Mesendoderm (in vitro differentiated cells): ENCODE measurements at places on chromosomes 4 and X.

GRCh38 chrX:129642641-129643040, 12.1 kb downstream of the APLN start:
- no peak for DNase-seq
- no peaks in the 10 kb centered on the region for H3K36me3 ChIP-seq
- H3K4me1 ChIP-seq, result no peaks in the 10 kb centered on the region
- H3K27me3 ChIP-seq, result no peaks in the 10 kb centered on the region
- H3K27ac ChIP-seq, result no peak overlapping the region

- DNase-seq, result no peak
- H3K27ac ChIP-seq, result no peak overlapping the region
- H3K36me3 ChIP-seq, result no peaks in the 10 kb centered on the region
- H3K4me3 ChIP-seq, result no peak overlapping the region
- no peaks in the 10 kb centered on the region for H3K4me1 ChIP-seq
- no peaks in the 10 kb centered on the region for H3K27me3 ChIP-seq
These were observed 10.6 kb upstream of the CTSO start for GRCh38 chr4:155964016-155964891.

GRCh38 chrX:154840856-154841255, 6.4 kb upstream of the SMIM9 start:
- peak; percentile 42 for DNase-seq
- H3K4me1 ChIP-seq, result no peaks in the 10 kb centered on the region
- no peak overlapping the region for H3K4me3 ChIP-seq
- no peaks in the 10 kb centered on the region for H3K27me3 ChIP-seq
- no peaks in the 10 kb centered on the region for H3K36me3 ChIP-seq

GRCh38 chr4:48369771-48370170, 28.4 kb downstream of the SLAIN2 start:
- H3K27me3 ChIP-seq, result no peaks in the 10 kb centered on the region
- H3K4me1 ChIP-seq, result no peaks in the 10 kb centered on the region
- H3K27ac ChIP-seq, result no peak overlapping the region
- no peak for DNase-seq
- H3K36me3 ChIP-seq, result no peaks in the 10 kb centered on the region

GRCh38 chr4:37464373-37465128, 220.0 kb downstream of the NWD2 start:
- H3K27ac ChIP-seq, result no peak overlapping the region
- H3K4me1 ChIP-seq, result no peaks in the 10 kb centered on the region
- H3K27me3 ChIP-seq, result no peaks in the 10 kb centered on the region
- no peak overlapping the region for H3K4me3 ChIP-seq

DNA sequence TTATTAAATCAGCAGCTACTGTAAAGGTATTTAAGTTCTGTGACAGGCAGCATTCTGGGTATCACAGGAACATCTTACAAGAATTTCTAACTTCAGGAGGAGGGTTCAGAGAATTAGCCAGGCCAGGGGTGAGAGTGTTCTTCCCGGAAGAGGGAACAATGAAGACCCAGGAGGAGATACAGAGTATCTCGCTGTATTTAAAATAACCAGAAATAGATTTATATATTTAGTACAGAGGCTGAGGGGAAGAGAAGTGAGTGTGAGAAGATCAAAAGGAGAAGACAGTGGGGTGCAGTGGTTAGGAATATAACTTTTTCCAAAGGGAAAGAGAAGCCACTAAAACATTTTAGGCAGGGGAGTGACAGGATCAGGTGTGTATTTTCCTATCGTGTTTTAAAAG, 186.8 kb downstream of the RAPGEF2 start:
- DNase-seq, result no peak
- no peak overlapping the region for H3K4me3 ChIP-seq
- H3K27me3 ChIP-seq, result no peaks in the 10 kb centered on the region
- peaks cover 4% of the 10 kb centered on the region for H3K4me1 ChIP-seq
- no peaks in the 10 kb centered on the region for H3K36me3 ChIP-seq

DNA sequence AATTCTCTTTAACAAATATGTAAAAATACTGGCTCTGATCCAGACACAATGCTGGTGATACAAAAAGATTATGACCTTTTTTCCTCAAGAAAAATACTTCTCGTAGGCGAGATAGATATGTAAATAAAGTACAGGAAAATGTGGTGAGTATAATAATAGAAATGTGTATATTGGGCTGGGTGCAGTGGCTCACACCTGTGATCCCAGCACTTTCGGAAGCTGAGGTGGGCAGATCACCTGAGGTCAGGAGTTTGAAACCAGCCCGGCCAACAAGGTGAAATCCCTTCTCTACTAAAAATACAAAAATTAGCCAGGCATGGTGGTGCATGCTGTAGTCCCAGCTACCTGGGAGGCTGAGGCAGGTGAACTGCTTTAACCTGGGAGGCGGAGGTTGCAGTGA, 55.0 kb downstream of the MRPL1 start:
- H3K27me3 ChIP-seq, result no peaks in the 10 kb centered on the region
- no peaks in the 10 kb centered on the region for H3K36me3 ChIP-seq
- H3K4me1 ChIP-seq, result no peaks in the 10 kb centered on the region

DNA sequence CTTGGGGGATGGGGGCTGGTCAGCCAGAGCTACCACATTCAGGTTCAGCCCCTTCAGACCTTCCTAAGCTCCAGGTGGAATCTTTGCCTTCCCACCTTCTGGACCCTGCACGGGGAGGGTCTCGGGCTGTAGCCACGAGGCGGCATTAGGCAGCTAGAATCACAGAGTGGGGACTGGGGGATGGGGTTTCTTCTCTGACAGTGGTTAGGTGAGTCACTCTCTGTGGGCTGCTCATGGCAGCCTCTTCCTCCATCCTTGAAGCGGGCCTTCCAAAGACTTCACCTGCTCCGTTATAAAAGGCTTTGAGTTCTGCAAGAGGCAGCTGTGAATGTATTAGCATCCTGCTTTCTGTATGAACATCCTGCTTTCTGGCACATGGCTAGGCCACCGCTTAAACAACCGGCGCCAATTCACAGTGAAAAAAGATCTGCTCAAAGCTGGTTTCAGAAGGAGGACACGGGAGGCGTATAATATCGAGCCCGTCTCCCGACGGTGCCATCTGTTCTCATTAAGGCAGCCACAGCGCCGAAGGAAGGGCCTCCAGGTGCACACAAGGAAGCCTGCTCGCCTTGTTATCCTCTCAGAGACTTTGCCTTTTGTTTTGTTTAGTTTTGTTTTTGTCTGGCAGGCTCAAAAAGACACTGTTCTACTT, 74.3 kb upstream of the IGFBP7 start:
- H3K36me3 ChIP-seq, result no peaks in the 10 kb centered on the region
- H3K4me3 ChIP-seq, result no peak overlapping the region
- no peak overlapping the region for H3K27ac ChIP-seq
- DNase-seq, result no peak
- no peaks in the 10 kb centered on the region for H3K27me3 ChIP-seq

- no peak for DNase-seq
- H3K4me1 ChIP-seq, result no peaks in the 10 kb centered on the region
- H3K36me3 ChIP-seq, result no peaks in the 10 kb centered on the region
- H3K4me3 ChIP-seq, result no peak overlapping the region
- no peaks in the 10 kb centered on the region for H3K27me3 ChIP-seq
- H3K27ac ChIP-seq, result no peak overlapping the region
These were observed 67.2 kb upstream of the NPNT start for GRCh38 chr4:105828074-105828473.

DNA sequence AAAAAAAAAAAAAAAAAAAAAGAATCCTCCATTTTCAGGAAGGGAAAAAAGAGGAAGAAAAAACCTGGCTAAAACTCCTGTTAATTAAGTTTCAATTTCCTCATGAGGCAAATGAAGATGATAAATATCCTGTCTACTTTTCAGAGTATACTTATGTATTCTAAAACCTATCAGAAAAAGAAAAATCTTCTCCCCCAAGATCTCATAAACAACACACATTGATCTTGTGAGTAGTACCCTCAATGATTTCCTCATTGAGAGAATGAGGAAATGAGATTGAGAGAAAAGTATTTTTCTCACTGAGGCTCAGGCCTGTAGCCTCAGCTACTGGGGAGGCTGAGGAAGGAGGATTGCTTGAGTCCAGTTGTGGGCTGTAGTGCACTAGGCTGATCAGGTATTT, 146.7 kb downstream of the TET2 start:
- no peak overlapping the region for H3K27ac ChIP-seq
- H3K4me1 ChIP-seq, result no peaks in the 10 kb centered on the region
- no peak for DNase-seq
- no peaks in the 10 kb centered on the region for H3K27me3 ChIP-seq

DNA sequence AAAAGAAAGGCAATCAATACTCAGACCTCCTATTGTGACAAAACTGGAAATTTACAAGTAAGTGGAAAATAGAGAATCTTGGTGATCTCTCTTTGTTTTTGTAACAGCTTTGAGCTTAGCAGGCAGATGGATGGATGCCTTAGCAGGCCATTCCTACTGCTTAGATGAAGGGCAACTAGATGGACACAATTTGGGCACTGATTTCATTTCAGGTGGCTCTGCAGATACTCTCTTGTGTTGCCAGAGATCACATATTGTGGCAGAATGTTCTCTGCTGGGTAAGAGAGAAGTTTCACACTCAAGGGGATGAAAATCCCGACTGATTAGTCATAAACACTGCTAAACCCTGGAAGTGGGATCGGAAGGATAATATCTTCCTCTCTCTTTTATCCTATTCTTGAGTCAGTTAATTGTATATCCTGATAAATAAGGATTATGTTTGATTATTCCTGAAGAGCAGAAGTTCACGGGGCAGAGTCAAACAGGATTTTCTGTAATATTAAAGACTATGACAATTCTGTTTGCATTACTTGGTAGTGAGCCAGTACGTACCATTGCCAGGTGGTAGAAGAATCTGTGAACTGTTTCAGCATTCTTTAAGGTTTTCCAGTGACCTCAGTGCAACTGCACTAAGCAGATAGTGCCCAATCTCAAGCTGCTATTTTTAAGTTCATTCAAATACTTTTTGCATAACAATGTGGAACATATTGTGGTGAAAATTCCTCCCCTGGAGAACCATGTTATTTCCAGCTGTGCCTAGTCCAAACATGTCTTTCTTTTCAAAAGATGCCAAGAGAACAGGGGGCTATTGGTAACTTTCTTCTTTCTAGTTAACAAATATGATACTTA, 974.3 kb downstream of the FSTL5 start:
- no peaks in the 10 kb centered on the region for H3K4me1 ChIP-seq
- no peaks in the 10 kb centered on the region for H3K27me3 ChIP-seq
- no peaks in the 10 kb centered on the region for H3K36me3 ChIP-seq
- peak; percentile 36 for DNase-seq
- H3K27ac ChIP-seq, result no peak overlapping the region
- no peak overlapping the region for H3K4me3 ChIP-seq

DNA sequence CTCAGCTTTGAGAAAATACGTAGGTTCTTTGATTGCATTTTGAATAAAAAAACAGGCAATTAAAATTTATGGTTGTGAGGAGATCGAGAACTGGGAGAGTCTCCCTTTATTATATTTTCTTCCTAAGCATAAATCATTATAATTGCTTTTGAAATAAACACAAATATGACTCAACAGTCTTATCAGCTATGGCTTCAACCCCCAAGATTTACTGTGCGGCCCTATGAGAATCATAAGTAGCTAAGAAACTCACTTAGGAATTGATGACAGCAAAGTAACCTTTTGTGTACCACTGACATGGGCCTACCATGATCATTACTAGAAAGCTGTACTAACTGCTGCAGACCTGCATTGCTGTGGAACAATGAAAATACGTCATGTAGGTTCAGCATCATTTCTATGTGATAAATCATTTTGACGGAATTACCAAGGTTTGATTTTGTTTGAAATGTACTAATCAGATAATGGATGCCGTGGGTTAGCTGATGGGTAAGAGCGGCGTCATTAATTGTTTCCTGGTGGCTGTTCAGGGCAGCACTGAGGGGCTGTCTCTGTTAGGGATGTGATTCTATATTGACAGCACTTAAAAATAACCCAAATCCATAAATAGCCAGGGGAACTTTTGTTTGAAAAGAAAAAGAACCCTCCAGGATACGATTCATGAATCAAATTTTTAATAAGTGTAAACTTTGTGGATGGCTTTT, 51.5 kb upstream of the GPRIN3 start:
- no peak overlapping the region for H3K4me3 ChIP-seq
- no peak overlapping the region for H3K27ac ChIP-seq
- no peaks in the 10 kb centered on the region for H3K36me3 ChIP-seq
- no peaks in the 10 kb centered on the region for H3K27me3 ChIP-seq
- H3K4me1 ChIP-seq, result no peaks in the 10 kb centered on the region

DNA sequence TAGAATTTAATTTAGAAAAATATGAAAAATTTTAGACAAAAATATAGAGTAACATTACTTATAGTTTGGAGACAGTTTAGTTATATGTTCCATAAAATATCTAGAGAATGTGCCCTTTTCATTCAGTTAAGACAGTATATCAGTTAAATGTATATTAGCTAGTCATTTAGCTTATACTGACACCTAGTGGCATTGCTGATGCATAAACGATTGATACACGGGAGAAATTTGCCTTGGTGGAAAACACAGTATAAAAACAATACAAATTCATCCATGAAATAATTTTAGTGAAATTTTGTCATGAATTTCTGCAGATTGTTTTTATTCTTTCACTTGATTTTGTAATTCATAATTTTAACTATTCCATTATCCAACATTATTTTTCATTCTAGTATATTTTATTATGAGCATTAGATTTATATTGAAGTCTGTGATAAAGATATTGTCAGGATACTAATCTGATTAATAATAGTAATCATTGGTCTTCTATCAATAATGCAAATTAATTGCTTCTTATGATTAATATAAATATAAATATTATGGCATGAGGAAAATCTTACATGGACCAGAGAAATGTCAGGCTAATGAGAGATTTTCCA, 219.0 kb downstream of the TLL1 start:
- H3K4me1 ChIP-seq, result no peaks in the 10 kb centered on the region
- no peaks in the 10 kb centered on the region for H3K27me3 ChIP-seq
- no peak overlapping the region for H3K4me3 ChIP-seq
- no peak overlapping the region for H3K27ac ChIP-seq
- peak; percentile 23 for DNase-seq
- no peaks in the 10 kb centered on the region for H3K36me3 ChIP-seq

DNA sequence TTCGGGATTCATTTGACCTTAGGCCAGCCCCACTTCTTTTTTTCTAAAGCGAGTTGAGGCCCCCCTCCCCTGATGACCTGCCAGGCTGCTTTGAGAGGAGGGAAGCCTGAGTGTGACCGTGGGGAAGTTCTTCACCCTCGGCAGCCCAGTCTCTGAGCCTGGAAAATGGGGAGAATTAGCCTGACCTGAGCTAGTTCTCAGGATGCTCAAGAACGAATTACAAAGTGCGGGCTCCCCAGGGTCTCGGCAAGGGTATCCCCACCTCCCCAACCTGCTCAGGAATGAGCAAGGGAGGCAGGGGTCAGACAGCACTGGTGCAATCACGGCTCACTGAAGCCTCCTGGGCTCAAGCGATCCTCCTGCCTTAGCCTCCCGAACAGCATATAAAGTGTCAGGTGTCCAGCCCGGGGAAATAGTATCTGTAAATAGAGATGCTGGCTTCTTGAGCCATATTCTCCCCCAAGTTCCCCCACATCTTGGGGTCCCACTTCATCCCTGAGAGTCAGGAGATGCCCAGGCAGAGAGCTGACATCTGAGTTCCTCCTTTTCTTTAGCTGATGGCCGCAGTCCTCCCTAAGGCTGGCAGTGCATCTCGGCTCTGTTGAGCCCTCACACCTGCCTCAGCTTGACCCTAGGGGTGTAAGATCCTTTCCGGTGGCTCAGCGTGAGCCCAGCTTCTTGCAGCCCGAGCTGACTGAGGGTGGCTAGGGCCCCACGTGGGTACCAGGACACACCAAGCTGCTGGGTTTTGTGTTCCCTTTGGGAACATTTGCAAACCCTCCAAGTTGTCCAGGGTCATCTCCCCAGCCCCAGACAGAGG, 1.6 kb downstream of the DUSP9 start:
- no peaks in the 10 kb centered on the region for H3K36me3 ChIP-seq
- H3K4me1 ChIP-seq, result no peaks in the 10 kb centered on the region
- H3K4me3 ChIP-seq, result no peak overlapping the region
- no peak overlapping the region for H3K27ac ChIP-seq

GRCh38 chrX:88621278-88621677, 125.7 kb upstream of the CPXCR1 start:
- H3K27me3 ChIP-seq, result no peaks in the 10 kb centered on the region
- no peak overlapping the region for H3K27ac ChIP-seq
- H3K36me3 ChIP-seq, result no peaks in the 10 kb centered on the region
- no peak for DNase-seq
- no peaks in the 10 kb centered on the region for H3K4me1 ChIP-seq
